ENCODE measurements at places on chromosomes 11 and 22. TPM values are rescaled to one million over a fixed set of nuclear protein-coding genes. Genes with fewer than 3 reads are reported as not detected.

GRCh38 chr11:128621601-128622501 lies 34.5 kb upstream of the ETS1 start:
- DNase-seq = no peak

GRCh38 chr11:14308114-14308896 lies 50.7 kb downstream of the RRAS2 start:
- DNase-seq = peak; percentile 10

DNA sequence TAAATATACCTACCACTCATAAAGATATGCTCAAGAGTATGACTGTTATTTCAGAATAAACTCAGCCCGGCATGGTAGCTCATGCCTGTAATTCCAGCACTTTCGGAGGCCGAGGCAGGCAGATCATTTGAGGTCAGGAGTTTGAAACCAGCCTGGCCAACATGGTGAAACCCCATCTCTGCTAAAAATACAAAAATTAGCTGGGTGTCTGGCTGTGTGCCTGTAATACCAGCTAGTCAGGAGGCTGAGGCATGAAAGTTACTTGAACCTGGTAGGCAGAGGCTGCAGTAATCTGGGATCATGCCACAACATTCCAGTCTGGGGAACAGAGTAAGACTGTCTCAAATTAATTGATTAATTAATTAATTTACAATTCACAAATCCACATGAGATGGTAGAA lies 208.2 kb upstream of the PDGFD start:
- DNase-seq = no peak

GRCh38 chr11:134367781-134368180 lies 36.0 kb downstream of the GLB1L2 start:
- DNase-seq = no peak

GRCh38 chr11:70423523-70424505 lies 25.5 kb downstream of the CTTN start:
- no peak for DNase-seq

SCUBE1 gene
- 0.19 TPM for total RNA-seq

RAG1 gene
- total RNA-seq = 0.65 TPM

CTSW gene
- total RNA-seq = 148 TPM
